ENCODE measurements at places on chromosomes 1 and 21.

- DNase-seq = no peak
Measured at GRCh38 chr1:11558871-11559590, 80.1 kb downstream of the DISP3 start.

DNA sequence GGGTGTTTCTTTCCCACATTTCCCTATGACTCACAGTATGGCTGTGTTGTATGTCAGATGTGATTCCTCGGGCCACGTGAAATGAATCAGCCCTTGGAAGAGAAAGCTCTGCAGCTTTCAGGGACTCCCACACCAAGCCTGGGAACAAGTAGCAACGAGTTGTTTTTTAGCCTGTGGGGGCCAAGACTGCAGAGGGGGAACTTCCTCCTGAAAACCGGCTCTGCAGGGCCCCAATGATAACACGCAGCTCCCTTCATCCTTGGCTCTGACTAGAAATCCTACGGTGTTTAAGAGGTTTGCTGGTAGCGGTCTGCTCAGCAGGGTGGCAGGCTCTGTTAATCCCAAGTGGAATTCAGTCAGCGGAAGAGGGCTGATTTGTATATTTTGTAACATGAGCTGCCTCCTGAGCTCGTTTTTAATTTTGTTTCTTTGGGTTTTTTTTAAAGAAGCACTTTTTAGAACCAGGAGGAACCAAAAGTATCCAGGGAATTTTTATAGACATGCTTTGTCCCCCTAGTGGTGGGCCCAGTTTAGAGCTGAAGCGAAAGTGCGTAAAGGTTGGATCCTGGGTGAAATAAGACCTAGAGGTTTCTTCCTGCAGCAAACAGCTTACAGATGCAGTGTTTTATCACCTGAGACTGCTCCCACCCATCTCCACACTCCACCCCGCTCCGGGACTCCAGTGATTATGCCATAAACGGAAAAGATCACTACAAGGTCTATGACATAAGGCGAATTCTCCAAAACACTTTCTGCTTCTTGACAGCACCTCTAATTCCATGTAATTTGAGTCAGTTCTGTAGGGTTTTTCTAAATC is 48.8 kb downstream of the LAMC2 start:
- DNase-seq = no peak

- no peak for DNase-seq
Measured at GRCh38 chr1:212142883-212143530, 107.5 kb downstream of the DTL start.

DNA sequence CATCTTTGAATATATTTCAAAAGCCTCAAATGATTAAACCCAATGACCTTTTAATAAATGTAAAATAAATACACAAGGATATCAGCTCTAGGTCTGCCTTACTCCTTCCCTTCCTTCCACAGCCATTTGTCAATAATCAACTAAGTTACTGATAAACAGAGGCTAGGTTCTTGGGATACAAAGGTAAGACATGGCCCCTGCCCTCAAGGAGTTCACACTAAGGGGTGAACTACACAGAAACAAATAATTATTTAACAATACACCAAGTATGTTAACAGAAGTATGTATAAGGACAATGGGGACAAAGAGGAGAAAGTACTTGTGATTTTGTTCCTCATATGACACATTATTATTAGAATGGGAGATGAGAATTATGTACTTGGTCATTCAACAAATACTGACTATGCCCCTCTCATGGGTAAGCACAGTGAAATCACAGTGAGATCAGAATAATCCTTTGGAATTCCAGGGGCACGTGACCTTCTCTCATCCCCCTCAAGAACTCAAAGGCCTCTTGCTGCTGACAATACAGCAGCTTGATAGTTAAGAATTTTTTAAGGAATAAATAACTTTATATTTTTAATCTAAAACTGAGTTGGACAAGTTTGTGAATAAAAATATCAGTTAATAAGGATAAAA is 40.2 kb downstream of the ATP1B1 start:
- DNase-seq = no peak

DNA sequence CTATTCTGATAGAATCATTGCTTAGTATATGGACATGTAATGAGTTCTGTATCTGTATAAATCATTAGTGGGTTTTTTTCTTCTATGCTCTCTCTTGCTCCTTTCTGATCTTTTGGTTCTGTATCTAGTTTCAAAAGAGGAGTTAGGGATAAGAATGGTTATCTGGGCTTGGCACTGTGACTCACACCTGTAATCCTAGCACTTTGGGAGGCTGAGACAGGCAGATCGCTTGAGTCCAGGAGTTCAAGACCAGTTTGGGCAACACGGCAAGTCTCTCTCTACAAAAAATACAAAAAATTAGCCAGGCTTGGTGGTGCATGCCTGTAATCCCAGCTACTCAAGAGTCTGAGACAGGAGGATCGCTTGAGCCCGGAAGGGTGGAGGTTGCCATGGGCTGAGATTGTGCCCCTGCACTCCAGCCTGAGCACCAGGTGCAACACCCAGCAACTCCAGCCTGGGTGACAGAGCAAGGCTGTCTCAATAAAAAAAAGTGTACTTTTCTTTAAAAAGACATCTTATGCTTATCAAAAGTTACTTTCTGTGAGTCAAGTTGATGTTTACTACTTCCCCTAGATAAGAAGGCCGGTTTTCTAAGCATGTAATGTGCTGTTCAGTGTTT is 27.7 kb upstream of the AXDND1 start:
- no peak for DNase-seq

GRCh38 chr1:153441238-153441755 is 19.2 kb downstream of the S100A7 start:
- no peak for DNase-seq

DNA sequence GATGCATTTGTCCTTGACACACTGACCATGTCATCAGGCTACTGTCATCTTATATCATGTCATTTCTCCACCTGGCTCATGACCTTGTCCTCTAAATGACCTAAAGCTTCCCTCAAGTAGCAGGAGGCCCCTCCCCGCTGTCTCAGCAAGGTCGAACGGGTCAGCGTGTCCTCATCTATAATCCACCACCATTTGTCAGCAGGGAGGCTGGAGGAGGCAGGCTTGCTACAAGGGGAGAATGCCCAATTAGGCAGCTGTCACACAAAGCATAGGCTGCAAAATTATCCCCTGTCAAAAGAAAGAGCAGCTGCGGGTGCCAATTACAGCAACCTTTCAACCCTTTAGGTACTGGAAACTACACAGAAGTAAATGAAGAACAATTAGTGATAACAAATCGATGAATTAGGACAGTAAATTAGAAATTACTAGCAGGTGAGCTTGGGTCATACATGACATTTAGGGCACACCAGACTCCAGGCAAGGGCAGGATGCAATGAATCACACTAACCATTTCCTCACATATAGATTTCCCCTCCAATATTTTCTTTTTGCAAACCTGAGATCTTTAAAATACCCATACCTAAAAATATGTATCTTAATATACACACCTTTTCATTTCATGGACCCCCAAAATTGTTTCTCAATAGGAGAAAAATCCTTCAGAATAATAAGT is 61.2 kb downstream of the NRIP1 start:
- no peak for DNase-seq

DNA sequence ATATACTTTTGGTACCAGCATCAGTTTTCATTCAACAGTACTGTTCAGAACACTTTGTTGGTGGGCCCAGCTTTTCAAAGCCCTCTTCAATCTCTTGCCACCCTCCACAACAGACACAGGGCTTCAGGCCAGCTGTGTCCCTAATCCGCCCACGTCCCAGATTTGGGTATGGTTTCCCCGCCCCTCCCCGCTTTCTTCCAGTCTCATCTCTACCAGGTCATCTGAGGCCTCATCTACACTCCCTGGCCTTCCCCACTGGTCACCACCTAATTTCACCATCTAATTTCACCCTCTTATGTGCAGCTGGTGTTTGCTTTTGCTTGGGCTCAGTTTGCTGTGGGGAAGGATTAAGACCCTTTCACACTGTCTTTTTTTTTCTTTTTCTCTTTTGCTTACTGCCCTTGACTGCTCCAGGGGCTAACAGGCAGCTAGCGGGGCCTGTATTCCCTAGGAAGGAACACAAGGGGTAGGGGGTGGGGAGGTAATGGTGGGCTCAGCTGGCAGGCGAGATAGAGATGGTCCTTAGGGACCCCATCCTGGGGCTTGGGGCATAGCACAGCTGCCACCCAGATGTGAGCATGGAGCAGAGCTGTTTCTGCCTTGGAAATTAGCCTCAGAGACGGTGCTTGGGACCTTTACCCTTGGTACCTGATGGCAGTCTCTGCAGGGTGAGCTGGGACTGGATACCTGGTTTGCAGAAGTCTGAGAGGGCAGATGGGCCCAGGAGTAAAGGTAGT is 3.8 kb upstream of the EPB41 start:
- DNase-seq = no peak

- no peak for DNase-seq
Measured at GRCh38 chr21:26391166-26391565, 181.9 kb downstream of the CYYR1 start.

- no peak for DNase-seq
Measured at GRCh38 chr1:63758791-63759190, 15.0 kb upstream of the ROR1 start.

GRCh38 chr1:198657550-198658064 is 18.8 kb downstream of the PTPRC start:
- DNase-seq = no peak

- no peak for DNase-seq
Measured at GRCh38 chr1:111512132-111512889, 8.9 kb upstream of the ADORA3 start.

DNA sequence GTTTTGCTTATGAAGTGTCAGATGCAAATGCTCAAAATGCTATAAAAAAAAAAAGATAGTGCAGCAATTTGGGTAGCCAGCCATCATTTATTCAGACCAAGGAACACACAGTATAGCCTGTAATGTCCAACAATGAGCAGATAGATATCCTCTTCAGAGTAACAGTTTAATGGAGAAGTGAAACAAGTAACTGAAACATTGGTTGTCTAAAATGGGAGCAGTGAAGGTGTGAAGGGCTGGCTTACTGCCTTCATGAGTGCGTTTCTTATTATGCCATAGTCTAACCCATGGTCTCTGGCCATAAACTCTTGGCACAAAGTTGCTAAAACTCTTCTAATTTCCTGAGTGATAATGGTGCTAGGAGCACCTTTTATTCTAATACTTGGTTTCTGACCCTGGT is 11.4 kb downstream of the RGS5 start:
- DNase-seq = no peak

GRCh38 chr1:75727571-75727970 is 3.1 kb downstream of the ACADM start:
- DNase-seq = no peak

DNA sequence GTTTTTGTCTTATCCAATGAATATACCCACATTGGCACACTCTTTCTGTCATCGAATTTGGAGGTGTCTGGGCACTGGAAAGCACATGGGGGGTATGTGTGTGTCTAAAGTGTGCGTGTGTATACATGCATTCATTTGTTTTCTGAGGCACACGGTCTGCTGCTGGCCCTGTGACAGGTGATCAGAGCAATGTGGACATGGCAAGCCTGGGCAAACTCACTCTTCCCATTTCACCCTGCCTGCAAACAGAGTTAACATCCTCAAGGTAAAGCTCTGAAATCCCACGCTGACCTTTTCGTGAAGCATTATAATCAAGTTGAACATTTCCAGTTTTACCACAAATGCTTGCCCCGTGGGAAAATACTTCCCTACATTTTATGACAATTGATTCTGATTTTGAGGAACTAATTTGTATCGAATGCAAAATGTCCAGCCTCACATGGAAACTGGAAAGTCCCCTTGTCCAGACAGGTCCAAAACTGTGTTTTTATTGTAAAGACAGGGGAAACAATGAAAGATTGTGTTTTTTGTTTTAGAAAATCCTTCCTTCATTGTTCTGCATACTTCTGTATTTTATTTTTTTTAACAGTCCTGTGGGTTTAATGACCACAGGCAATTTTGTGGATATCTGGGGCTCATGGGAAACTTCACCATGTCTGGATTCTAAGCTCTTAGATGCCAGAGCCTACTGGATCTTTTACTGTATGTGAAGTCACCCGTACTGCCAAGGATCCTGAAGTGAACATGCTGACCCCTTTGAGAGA is 160.9 kb downstream of the PBX1 start:
- DNase-seq = no peak

- DNase-seq = no peak
Measured at GRCh38 chr1:1345860-1346500, 3.2 kb downstream of the DVL1 start.

DNA sequence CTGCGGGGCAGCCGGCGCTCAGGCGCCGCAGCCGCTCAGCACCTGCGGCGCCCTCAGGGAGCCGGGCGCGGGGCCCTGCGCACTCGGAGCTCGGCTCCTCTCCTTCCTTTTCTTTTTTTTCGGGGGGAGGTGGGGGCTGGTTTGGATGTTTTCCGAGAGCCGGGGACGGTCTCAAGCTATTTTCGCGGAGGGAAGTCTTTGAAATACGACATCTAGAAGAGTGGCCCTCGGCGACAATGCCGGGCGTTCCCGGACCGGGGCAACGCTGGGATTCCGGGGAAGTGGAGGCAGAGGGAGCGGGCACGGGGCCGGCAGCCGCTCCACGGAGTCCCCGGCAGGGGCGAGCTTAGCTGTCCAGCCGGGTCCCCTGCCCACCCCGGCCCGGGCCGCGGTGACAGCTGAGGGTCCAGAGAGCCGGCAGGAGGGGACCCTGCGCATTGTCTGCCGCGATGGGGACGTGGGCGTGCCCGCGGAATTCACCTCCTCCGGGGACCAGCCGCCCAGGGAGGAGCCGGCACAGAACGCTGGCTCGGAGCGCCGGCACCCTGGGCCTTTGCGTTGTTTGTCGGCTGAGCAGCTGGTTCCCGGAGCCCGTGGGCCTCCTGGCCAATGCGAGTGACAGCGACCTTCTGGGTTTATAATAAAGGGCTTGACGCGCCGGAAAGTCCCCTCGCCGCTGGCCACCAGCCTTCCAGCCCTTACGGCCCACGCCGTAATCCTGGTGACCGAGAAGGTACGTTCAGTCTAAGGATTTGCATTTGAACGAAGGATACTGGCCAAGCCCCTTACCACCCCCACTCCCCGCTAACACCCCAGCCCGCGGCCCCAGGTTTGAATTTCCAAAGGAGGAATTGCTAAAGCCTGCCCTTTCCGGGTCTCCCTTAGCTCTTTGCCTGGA is 582 bp downstream of the SLC37A1 start:
- DNase-seq = peak; percentile 66

DNA sequence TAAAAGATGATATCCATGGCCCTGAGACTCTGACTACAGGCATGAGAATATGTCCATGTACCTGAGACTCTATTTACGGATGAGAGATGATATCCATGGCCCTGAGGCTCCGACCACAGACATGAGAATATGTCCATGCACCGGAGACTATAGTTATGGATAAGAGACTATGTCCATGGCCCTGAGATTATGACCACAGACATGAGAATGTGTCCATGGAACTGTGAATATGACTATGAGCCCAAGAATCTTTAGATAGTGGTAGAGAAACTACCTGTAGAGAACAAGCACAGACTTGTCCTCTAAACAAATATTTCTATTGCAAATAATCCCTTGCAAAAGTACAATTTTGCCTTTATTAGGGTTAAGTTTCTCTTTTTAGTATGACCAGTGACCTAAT is 263.2 kb downstream of the PCP4 start:
- DNase-seq = no peak

DNA sequence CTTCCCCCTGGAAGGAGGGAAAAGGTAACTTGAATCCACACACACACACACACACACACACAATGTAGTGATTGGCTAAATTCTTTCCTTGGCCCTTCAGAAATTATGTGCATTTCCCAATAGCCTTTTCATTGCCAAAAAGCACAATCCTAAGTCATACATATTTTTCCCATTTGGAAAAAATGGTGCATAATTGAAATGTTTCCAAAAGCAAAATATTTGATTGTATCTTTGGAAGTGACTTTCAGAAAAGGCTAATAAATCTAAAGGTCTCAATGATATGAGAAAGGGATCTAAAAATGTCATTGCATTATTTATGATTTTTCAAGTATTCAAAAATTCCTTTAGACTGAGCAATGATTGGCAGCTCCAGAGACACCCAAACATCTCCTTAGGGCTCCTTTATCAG is 43.5 kb upstream of the NEK7 start:
- no peak for DNase-seq

GRCh38 chr1:8892026-8892425 is 13.5 kb upstream of the ENO1 start:
- DNase-seq = no peak

Measured in stimulated activated naive B cell treated with anti-CD40 and anti-IgM and Interleukin-4, amounts not matched to agents 10 μg/mL and 1 μg/mL and 100 μg/mL, for 72 hours (primary cell).